ENCODE measurements at places on chromosomes 3 and 15. TPM values are rescaled to one million over a fixed set of nuclear protein-coding genes. Genes with fewer than 3 reads are reported as not detected.

Gene PODXL2
- 2.5 TPM for total RNA-seq

Gene ENTPD3
- total RNA-seq, result 1.1 TPM

GRCh38 chr3:150936693-150937092, 31.5 kb upstream of the MINDY4B start:
- no peak for DNase-seq

Gene RTP4
- 1.6 TPM for total RNA-seq

DNA sequence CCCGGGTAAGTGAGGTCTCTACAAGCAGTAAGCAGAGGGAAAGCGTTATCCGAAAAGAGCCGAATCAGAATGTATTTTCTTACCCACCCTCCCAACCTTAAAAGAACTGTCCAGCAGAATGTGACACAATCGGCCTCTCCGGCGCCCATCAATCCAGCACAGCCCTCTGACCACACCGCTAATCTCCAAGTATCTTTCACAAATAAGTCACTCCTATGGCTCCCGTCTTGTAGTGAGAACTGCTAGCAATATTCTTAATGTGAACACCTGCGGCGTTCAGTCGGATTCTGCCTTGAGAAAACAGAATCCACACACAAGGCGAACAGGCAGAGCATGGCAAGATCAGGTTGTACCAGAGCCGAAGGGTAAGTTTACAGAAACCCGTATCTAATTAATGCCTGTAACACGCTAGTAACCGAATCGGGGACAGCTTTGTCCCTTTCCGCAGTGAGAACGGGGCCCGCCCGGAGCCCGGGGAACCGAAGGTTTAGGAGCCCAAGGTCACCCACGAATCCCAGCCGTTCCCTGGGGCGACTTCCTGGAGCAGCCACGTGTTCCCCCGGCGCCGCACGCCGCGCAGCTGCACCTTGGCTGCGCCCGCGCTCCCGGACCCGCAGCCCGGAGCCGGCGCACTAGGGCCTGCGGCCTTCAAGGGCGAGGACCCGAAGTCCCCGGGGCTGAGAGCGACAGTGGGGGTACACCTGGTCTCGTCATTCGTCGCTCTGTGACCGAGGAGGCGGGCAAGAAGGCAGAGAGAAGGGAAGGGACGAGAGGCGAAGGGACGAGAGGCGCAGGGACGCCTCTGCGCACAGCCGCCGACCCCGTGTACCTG, 672 bp downstream of the TFRC start:
- no peak for DNase-seq

Gene STRC
- 0.10 TPM for total RNA-seq

GRCh38 chr3:131387796-131388489, 6.4 kb downstream of the NUDT16 start:
- no peak for DNase-seq

DNA sequence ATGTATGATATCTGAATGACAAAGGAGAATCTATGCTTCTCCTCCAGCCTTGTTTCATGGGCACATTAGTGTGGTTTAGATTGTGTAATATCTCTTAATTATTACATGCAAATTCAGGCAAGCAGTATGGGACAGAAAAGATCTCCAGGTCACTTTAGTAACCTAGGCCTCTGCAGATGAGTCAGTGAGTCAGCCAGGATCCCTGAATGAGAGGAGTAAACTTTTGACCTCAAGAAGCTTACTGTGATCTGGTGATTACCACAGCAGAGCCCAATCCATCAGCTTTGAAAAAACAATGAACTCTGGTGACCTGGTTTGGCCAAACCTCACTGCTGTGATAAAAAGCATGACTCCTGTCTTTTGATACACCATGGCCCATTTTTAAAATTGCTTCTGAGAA, 107.8 kb downstream of the LRRN1 start:
- DNase-seq, result no peak

- no peak for DNase-seq
Measured at GRCh38 chr15:35993196-35993595, 447.2 kb upstream of the DPH6 start.

Gene COL6A5
- not detected for total RNA-seq

DNA sequence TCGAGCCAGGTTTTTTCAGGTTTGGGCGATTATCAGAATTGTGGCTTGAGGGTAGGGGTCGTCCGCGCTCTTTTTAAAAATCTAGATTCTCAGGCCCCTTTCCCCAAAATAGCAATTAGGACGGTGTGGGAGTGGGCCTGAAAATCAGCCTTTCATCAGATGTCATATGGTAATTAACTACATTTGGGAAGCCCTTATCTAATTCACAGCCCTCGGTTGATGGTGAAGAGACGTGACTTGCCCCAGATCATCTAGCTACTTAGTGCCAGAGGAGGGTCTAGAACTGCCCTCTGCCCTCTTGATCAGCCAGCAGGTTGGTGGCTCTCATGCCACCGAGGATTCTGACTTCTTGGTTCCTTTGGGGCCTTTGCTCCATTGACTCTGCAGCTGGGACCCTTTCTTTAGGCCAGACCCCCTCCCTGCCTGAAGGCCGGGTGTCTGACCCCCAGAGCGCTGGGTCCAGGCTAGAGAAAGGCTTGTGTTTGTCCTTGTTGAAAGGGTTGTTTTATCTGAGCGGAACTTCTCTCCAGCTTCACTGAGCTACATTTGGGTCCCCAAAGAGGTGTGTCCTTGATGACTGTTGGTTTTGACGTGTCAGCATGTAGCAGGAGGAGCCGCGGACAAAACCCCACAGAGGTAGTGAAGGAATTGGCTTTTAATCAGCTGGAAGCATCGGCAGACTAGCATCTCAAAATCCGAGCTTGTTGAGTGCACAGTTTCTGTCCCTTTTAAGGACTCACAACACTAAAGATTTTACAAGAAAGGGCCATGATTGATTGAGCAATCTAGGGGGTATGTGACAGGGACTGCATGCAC, 857 bp downstream of the AEN start:
- DNase-seq, result peak; percentile 60

DNA sequence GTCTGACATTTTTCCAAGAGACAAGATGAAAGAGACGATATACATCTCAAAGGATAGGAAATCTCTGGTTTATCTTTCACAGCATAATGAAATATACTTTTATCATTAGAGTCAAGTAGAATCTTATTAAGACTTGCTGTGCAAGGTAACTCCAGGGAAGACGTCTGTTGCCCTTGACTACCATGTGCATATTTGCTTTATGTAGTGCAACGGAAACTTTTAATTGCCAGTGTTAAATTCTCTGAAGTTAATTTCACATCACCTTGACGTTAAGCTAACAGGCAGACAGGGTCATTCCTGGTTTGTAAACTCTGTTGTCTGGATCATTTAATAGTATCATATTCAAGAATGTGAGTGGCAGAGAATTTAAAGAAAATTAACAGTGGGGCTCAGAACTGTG, 82.8 kb downstream of the LRTM1 start:
- DNase-seq, result no peak

DNA sequence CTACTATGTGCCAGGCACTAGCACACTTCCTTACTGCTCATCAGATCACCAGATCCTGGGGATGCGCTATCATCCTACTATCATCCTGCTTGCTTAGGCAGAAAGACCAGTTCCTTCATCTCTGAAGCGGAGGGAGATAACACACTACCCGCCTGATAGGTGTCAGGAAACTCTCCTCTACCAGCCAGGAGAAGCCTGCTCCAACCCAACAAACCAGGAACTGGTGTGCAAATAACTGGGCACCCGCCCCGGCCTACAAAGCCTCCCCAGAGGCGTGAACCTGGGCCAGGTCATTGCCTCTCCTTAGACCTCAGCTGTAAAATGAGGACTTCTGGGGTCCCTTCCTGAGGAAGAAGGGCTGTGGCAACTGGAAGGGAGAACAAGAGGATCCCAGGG, 61.5 kb downstream of the HOMER2 start:
- peak; percentile 60 for DNase-seq

DNA sequence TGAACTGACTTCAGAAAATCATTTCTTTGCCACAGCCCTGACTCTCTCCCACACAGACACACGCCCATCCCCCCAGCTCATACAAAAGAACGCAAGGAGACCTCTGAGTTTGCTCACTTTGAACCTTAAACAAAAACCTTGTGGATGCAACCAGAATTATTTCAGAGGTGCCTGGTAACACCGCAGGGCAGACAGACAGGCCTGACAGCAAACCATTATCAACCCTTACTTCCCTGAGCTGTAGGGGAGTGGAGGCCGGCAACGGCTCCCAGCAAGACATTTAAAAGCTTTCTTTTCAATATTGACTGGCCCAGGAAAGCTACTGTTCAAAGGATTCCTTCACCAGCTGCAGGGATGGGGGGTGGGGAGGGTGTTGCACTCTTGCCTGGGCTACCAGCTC, 2.0 kb upstream of the EFCC1 start:
- DNase-seq, result peak; percentile 11

Gene EPB42
- 2.8 TPM for total RNA-seq

DNA sequence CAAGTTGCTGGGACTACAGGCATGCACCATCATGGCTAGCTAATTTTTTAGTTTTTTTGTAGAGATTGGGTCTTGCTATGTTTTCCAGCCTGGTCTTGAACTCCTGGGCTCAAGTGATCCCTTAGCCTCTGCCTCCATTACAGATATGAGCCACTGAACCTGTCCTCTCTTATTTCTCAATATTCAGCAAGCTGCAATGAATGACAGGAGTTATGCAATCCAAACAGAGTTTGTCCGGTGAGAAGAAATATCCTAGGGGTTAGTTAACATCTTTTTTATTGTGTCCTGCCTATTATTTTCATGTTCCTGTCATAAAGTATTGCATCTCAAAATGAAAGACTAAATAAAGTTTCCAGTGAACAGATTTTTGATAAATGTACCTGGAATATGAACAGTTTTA, 1161.4 kb downstream of the OTOL1 start:
- DNase-seq, result no peak

Gene CCDC39
- total RNA-seq, result 0.64 TPM

Gene ERC2
- total RNA-seq, result 1.1 TPM

Gene NRROS
- 20.7 TPM for total RNA-seq

- DNase-seq, result no peak
Measured at GRCh38 chr3:70863049-70863448, 550.6 kb upstream of the MDFIC2 start.

Gene TERB2
- not detected for total RNA-seq

DNA sequence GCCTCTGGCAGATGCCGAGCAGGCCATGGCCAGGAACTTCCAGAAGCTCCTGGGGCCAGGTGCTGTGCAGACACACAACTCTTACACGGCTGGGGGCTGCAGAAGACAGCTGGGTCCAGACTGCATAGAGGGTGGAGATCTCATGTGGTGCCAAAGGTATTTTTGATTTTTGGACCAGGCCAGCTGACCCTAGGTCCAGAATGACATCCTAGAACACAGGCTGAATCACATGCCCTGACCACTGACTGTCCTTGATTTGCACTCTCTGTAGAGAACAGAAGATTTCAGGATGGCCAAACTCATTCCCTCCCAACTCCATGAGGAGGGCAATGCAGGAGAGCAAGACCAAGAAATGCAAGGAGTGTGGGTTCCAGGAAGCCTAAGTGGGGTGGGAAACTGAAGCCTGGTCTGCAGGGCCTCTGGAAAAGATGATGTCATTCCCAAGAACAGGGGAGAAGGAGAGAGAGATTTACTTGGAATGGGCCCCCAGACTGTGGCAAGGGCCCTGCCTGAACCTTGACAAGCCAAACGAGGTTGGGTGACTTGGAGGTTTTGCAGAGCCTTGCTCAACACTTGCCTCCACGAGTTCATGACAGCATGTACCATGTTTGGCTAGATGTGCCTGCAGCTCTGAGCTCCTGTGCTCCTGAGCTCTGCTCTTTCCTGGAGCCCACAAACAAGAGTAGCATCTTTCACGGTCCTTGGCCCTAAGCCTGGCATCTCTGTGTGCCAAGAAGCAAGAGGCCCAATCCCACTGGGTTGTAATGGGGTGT, 38.5 kb upstream of the CTSH start:
- DNase-seq, result no peak

DNA sequence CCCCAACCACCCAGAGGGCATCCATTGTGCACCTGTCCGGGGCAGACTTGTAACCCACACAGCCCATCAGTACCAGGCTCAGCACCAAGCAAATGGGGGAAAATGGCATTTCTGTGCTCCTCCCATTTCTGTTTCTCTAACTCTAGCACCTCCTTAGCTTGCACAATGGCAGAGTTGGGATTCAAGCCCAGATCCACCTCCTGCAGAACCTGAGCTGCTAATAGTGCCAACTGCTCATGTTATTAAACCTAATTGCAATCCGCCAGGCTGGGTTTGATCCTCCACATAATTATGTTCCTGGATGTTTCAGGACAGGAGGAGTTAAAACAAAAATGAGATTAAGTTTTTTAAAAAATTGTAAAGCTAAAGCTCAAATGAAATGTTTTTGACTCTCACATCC, 235.0 kb downstream of the OCA2 start:
- no peak for DNase-seq

Gene ITIH1
- total RNA-seq, result not detected

DNA sequence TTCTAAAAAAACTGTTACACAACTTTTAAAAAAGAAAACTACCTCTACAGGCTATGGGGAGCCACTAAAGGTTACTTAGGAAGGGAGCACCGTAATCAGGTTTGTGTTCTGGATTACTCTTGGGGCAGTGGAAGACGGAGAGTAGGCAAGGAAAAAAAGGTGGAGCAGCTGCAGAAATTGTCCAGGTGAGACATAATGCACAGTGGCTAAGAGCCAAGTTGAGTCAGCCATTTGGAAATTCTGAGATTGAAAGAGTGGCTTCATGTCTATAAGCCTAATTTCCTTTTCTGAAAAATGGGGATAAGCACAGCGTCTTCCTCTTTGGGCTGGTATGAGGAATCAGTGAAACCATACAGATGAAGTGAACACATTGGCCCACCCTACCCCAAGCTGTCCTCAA, 195.2 kb downstream of the CADPS start:
- DNase-seq, result no peak

GRCh38 chr15:43251871-43252250, 14.9 kb downstream of the TGM5 start:
- DNase-seq, result no peak

Gene HYAL3
- total RNA-seq, result 1.4 TPM

DNA sequence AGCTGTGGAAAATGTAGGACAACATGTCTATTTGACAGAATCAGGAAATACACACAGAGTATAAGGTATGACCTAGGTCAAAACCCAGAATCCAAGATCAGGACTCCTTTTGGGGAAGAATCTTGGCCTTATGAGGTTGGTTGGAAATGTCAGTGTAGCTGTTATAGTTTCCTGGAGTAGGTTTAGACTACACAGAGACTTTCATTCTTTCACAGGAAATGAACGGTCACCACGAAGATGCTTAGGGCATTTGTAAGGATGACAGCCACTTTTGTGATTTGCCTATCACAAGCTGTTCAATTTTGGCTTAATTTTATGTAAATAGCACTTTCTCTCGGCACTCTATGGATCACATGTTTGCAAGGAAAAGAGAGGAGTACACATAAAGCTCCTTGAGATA, 18.6 kb upstream of the ZBTB20 start:
- DNase-seq, result no peak

DNA sequence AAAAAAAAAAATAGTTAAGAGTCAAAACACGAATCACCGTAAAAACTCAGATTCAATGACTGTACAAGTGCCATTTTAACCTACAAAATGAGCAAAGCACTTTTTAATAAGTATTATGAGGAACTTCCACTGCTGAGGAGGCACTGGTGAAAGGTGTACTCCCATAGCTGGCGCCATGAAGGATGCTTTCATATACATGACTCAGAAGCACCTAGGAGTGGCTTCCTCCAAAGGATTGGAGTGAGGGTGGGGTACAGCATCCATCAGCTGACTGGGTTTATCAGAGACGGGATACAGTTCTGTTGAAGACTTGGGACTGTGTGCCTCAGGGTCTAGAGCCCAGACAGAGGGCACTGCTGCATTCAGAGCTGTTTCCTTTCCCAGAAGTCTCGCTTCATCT, 60.9 kb upstream of the MEX3B start:
- no peak for DNase-seq

Gene ABHD6
- total RNA-seq, result 22.3 TPM

Gene ARHGAP31
- total RNA-seq, result 63.4 TPM

Measured in mesenteric fat pad (tissue), 1 donor.